Tracheal epithelial cell (primary cell): ENCODE measurements at places on chromosomes 1 and 21. TPM values are rescaled to one million over a fixed set of nuclear protein-coding genes. Genes with fewer than 3 reads are reported as not detected.

OR2T3 gene
- 0.24 TPM in 1 of 2 replicates, not detected in the other for total RNA-seq

HCRTR1 gene
- under 0.01 TPM in 1 of 2 replicates, not detected in the other for total RNA-seq

FAM72C gene
- under 0.01 and 0.21 TPM in 2 replicates for total RNA-seq

FCRL4 gene
- not detected in 2 replicates for total RNA-seq

ARHGEF10L gene
- 10.2 and 15.2 TPM in 2 replicates for total RNA-seq

TSPEAR gene
- total RNA-seq: not detected in 2 replicates

SLC6A9 gene
- 11.9 and 14.7 TPM in 2 replicates for total RNA-seq
